ENCODE measurements at places on chromosomes 12 and 14. TPM values are rescaled to one million over a fixed set of nuclear protein-coding genes. Genes with fewer than 3 reads are reported as not detected.
A peak's percentile ranks its signal among the peaks of the same experiment; 100 is the strongest.

- no peak for DNase-seq
Observed at GRCh38 chr12:22130671-22131070, 84.7 kb downstream of the CMAS start.

GRCh38 chr14:104545942-104546501 is 33.5 kb upstream of the C14orf180 start:
- no peak for DNase-seq

DNA sequence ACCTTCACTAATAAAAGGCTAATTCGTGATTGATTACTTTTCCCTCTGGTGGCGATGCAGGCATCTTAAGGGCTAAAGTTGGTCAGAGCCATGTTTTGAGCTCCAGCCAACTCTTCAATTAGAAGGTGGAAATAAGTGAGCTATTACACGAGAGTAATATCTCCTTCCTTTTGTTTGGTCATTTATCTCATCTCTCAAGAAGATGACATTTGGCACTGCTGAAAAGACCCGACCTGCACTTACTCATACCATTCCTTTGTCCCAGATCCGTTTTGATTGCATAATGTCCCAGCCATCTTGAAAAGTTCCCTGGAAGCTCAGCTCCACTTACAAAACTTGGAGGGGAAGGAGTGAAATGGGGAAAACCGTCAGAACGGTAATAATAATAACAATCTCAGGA is 316.2 kb downstream of the VRK1 start:
- DNase-seq, result no peak

- DNase-seq, result no peak
Observed at GRCh38 chr12:113136990-113137511, 1.5 kb upstream of the RASAL1 start.

DNA sequence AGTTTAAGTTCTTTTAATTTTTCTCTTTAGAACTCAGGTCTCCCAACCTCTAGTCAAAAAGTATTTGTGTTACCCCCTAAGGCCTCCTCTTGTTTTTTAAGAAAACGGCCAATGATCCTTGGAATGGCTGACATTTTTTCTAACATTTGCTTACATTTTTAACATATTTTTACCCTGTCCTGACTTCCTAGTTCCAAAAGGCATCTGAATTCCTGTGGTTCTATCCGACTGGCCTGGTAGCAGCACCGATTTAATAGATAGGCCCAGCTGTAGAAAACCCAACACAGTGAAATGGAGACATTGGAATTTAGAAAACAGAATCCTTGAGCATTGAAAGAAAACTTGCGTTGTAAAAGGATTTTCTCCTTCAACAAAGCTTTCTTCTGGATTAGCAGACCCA is 134.7 kb upstream of the GSC start:
- peak; percentile 58 for DNase-seq

DNA sequence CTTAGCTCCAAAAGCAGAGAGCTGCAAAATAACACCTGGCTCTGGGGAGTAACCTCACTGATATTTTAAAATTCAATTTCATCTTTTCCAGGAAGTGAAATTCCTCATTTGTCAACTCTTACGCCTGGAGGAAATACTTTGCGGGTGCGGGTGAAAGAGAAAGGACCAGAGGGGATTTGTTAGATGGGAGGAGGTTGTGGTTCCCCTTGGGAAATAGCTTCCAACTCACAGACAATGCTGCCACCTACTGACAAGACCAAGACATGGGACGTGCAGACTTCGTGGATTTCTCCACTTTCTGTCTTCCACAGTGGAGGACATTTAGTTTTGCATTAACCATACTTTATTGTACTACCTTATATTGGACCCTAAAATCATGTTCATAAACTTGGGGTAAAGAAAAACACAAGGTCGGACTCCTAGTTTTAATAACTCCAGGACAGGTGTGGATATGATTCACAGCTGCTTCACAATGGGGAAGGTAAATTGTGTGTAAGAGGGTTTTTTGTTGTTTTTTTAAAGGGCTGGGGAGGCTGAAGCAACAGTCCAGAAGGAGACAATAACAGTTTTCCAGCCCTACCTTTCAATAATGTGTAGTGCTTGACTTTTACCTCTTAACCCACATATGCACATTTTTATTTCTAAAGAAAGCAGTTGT is 10.8 kb downstream of the FBXL14 start:
- DNase-seq, result peak; percentile 70

DNA sequence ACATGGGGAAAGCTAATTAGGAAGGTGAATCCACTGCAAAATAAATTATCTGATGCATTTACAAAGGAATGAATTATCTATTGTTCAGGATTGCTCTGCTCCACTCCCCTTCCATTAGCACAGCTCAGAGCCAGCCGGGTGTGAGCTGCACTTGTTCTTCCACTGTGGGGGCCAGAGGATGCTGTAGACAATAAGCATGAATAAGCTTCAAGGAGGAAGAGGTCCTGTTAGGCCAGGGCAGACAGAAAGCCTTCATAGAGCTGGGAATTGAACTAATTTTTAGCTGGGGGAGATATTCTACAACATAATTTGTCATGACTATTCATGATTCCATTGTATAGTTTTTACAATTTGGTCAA is 137.6 kb upstream of the MAX start:
- DNase-seq, result no peak

GRCh38 chr12:64496839-64497400 is 45.0 kb downstream of the TBK1 start:
- DNase-seq, result no peak

DNA sequence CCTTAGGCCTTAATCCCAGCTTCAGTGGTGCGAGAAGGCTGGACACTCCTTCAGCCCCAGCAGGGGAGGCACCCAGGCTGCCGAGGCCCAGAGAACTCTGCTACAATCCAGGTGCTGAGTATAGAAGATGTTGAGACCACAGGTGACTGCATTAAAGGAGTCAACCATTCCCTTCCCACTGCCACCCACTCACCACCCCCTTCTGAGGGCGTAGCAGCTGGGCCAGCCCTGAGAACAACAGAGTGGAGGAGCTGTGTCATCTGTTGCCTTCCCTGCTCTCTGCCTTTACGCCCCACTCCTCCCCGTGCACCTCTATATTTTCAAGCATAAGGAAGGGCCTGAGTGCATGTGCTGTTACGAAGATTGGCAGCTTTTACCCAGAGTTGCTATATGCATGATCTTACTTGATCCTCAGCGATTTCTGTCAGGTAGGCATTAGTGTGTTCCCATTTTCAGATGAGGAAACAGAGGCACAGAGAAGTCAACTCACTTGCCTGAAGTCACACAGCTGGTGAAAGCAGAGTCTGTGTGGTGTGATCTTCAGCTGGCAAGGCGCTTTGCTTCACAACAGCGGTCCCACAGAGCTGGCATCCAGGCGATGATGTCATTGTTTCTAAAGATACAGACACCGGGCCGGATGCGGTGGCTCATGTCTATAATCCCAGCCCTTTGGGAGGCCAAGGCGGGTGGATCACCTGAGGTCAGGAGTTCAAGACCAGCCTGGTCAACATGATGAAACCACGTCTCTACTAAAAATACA is 46.7 kb downstream of the RIN3 start:
- no peak for DNase-seq

DNA sequence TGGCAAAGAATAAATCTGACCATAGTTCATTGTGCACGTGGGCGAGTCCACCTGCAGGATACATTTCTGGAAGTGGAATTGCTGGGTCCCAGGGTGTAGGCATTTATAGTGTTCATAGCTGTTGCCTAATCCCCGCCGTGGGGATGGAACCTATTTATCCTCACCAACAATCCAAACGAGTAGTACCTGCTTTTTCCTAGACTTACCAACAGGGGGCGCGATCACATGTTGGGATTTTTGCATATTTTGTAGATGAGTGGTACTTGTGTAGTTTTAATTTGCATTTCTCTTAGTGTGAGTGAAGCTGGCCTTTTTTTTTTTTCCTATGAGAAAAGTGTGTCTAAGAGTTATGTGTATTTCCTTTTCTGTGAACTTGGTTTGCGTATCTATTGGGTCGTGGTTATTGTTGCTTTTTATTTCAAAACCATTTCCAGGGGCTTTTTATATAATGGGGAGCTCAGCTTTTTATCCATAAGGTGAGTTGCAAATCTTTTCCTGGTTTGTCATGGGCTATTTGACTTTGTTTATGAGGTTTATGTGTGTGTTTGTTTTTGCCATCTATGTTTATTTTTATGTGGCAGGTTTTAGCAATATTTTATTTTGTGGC is 67.2 kb downstream of the CCDC92 start:
- peak; percentile 59 for DNase-seq

- no peak for DNase-seq
Observed at GRCh38 chr12:121750507-121750955, 38.0 kb downstream of the TMEM120B start.

DNA sequence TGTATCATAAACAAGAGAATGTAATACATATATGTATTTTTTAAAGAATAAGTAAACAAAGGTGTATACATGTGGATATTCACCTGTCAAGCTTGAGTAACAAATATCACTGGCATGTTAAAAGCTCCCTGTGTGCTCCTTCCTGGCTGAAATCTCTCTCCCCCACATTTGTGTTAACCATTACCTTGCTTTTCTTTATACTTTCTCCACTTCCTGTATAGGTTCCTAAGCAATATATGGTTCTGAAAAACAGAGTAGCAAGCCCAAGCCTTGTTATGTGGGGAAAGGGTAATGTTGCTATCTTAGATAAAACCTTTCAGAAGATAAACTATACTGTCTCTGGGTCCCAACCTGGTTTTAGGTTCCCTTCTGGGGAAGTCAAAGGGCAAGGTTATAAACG is 32.3 kb upstream of the TBC1D30 start:
- DNase-seq, result no peak

DNA sequence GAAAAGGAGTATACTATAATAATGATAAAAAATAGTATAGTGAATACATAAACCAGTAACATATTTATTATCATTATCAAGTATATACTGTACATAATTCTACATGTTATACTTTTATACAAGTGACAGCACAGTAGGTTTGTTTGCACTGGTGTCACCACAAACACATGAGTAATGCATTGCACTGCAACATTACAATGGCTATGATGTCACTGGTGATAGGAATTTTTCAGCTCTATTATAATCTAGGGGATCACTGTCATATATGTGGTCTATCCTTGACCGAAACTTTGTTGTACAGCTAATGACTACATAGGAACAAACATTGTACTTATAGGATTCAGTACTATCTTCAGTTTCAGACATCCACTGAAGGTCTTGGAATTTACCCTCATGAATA is 165.8 kb upstream of the SYT1 start:
- DNase-seq, result peak; percentile 60

GRCh38 chr14:50688875-50689274 is 20.8 kb upstream of the SAV1 start:
- no peak for DNase-seq

- no peak for DNase-seq
Observed at GRCh38 chr14:32449648-32450047, 120.5 kb downstream of the AKAP6 start.

DNA sequence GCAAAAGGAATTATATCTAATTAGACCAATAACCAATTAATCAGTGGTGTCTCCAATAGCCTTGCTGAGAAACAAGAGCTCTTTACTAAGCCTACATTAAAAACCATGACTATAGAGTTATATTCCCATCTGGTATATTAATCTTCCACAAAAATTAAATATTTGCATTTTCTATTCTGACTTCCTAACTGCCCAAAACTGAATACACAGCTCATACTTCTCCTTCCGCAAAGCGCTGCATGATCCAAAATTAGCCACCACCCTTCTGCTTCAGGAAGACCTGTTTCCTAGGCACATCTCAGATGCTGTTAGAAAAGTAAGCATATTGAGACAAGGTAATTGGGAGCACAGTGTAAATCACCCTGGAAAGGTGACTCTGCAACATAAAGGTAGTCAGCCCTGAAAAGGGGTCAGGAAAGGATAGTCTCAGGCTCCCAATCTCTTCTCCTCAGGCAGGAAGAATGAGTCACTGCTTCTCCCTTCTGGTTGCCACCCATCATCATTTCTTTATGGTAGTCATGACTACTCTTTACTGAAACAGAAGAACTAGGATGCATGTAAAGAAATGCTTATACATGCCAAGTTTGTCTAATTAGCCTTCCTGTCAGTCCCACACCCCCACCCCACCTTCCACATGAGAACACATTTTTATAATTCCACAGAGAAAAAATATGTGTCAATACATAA is 54.3 kb downstream of the PLCZ1 start:
- DNase-seq, result peak; percentile 23

DNA sequence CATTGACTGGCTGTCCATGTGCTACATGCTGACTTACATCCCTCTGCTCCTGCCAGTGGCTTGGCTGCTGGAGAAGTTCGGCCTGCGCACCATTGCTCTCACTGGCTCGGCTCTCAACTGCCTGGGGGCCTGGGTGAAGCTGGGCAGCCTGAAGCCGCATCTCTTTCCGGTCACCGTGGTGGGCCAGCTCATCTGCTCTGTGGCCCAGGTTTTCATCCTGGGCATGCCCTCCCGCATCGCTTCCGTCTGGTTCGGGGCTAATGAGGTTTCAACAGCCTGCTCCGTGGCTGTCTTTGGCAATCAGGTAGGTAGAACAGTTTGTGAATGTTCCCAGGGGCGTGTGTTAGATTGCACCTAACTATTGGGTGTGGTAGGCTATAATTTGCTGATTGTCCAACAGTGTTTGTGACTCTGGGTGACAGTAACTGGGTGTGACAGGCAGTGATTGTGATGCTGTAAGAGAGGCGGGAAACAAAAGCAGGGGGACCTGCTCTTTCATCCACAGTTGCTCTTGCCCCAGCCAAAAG is 981 bp downstream of the FLVCR2 start:
- DNase-seq, result no peak

- no peak for DNase-seq
Observed at GRCh38 chr12:99024870-99025269, 379.8 kb downstream of the APAF1 start.

DNA sequence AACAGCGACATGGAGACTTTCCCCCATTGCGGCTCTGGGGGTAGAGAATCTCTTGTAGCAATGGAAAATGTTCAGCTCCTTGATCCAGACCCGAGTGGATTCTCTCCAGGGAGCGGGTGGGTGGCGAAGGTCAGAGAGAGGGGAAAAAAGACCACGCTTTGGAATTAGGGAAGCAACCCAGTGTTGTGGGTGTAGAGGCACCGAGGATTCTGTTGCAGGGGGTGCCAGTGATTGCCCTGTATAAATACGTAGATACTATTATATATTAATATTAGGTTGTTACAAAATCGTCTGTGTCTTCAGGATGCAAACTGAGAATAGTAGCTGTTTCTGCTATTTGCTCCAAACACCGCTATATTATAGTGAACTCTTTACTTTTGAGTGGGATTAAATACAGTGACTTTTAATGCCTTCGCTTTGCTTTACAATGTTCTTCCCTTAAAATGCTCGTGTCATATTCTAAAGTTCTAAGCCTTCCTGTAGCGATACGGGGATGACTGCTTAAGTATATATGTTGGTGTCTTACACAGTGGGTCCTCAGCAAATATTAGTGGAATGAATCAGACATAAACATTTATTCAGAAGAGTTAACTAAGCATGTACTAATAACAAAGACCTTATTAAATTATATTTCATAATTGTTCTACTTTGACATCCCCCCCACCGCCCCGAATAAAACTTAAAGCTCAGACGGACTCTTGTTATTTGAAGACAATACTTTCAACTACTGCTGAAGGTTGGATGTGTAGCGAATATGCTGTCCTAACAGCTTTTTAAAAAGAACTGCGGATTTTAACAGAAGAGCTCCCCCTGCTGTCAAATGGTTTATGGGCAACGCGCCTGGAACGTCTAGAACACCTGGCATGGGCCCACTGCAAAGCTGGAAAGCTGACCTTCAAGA is 136.4 kb upstream of the KRAS start:
- DNase-seq, result peak; percentile 73

VSX2 gene
- total RNA-seq, result not detected

LRR1 gene
- 9.9 TPM for total RNA-seq

RNF212B gene
- not detected for total RNA-seq

ALDH1L2 gene
- total RNA-seq, result 69.2 TPM

RIPK3 gene
- 0.95 TPM for total RNA-seq

KCNJ8 gene
- 0.93 TPM for total RNA-seq

DEPDC4 gene
- total RNA-seq, result 1.3 TPM

MYH6 gene
- total RNA-seq, result not detected

FRS2 gene
- total RNA-seq, result 60.9 TPM

KLRF1 gene
- not detected for total RNA-seq

All from astrocyte (in vitro differentiated cells and primary cell).